Thoracic aorta endothelial cell (primary cell): ENCODE measurements at places on chromosomes 7 and 10. TPM values are rescaled to one million over a fixed set of nuclear protein-coding genes. Genes with fewer than 3 reads are reported as not detected.

The FGL2 gene
- total RNA-seq, result 0.13 and 0.22 TPM in 2 replicates

The PIK3AP1 gene
- total RNA-seq, result 0.40 and 0.65 TPM in 2 replicates

The CDHR3 gene
- 3.7 and 4.7 TPM in 2 replicates for total RNA-seq

The NUTM2E gene
- not detected in 2 replicates for total RNA-seq

The FAM25C gene
- not detected in 2 replicates for total RNA-seq

The MASTL gene
- 23.5 and 37.9 TPM in 2 replicates for total RNA-seq

The ANXA11 gene
- 61.2 and 86.4 TPM in 2 replicates for total RNA-seq

The ATP6V0A4 gene
- total RNA-seq, result 0.40 and 0.79 TPM in 2 replicates

The PAX4 gene
- not detected in 2 replicates for total RNA-seq

The PAPOLB gene
- 0.22 and 0.27 TPM in 2 replicates for total RNA-seq

The KEL gene
- 0.07 and 0.13 TPM in 2 replicates for total RNA-seq

The TCF7L2 gene
- 6.7 and 9.2 TPM in 2 replicates for total RNA-seq

The AEBP1 gene
- total RNA-seq, result 4.5 and 16.9 TPM in 2 replicates

The TUBB8 gene
- 0.07 TPM in 1 of 2 replicates, not detected in the other for total RNA-seq

The PON1 gene
- total RNA-seq, result not detected in 2 replicates

The EPHA1 gene
- total RNA-seq, result under 0.01 TPM in 1 of 2 replicates, not detected in the other

The CNPY1 gene
- not detected in 2 replicates for total RNA-seq

The PKD2L1 gene
- total RNA-seq, result not detected in 2 replicates

The NEURL1 gene
- under 0.01 and 0.43 TPM in 2 replicates for total RNA-seq

The FAM170B gene
- not detected in 2 replicates for total RNA-seq

The EIF4EBP2 gene
- 60.2 and 62.4 TPM in 2 replicates for total RNA-seq

The TMEM229A gene
- total RNA-seq, result not detected in 2 replicates

The HERPUD2 gene
- 25.3 and 31.6 TPM in 2 replicates for total RNA-seq

The ETV1 gene
- 8.8 and 15.2 TPM in 2 replicates for total RNA-seq

The NCAPG2 gene
- total RNA-seq, result 48.1 and 67.6 TPM in 2 replicates

The ANKRD61 gene
- 0.22 TPM in 1 of 2 replicates, not detected in the other for total RNA-seq

The HOGA1 gene
- 0.27 and 0.36 TPM in 2 replicates for total RNA-seq

The MRLN gene
- not detected in 2 replicates for total RNA-seq

The CXCL12 gene
- 0.14 and 1.2 TPM in 2 replicates for total RNA-seq

The OR2F1 gene
- total RNA-seq, result not detected in 2 replicates

The FAM25G gene
- not detected in 2 replicates for total RNA-seq
